Left lung (tissue), 14 donors: ENCODE measurements at places on chromosomes 6 and 20. TPM values are rescaled to one million over a fixed set of nuclear protein-coding genes. Genes with fewer than 3 reads are reported as not detected.

Gene EYA2
- total RNA-seq = 0.82 TPM

Gene HUS1B
- total RNA-seq = 0.41 TPM

Gene POM121L2
- total RNA-seq = not detected

DNA sequence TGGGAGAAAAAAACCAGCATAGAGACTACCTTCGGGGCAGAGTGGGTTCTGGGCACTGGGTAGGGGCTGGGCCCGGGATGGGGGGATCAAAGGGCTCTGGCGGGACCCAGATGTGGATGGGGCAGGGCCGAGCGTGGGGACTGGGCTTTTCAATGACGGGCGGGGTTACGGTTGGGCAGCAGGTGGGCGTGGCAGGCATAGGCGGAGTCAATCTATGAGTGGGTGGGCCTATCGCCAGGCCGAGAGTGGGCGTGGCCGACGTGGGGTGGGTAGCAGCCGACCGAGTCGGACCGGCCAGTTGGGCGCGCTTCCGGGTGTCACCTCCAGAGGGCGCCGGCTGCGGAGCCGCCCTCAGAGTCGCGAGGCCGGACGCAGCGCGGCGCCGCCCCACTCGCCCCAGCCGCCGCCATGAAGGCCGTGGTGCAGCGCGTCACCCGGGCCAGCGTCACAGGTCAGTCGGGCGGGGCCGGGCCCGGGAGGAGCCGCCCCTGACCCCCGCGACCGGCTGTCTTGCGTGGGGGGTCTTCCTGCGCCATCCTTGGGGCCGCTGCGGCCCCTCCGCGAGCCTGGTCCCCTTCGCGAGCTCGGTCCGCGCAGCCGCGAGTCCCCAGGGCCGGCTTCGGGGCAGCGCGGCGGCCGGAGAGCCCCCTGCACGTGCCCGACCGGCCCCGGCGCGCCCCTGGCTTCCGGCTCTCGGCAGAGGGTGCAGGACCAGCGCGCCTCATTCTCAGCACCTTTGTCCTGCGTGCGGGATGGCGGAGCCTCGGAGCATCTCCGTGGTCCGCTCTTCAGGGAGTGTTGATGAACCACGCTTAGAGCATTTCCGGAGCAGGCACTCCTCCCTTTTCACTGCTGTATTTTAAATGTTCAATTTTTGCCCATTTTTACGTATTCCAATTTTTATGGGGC is at the start of gene DTD1:
Gene DTD1 (plus strand): TSS at position 390 of the 909 bp plus-strand sequence. CDS start 19 bp downstream, at position 409.
- no peaks in the 10 kb centered on the region for H3K36me3 ChIP-seq
- peak within 1 kb of the TSS; percentile 82 for H3K4me3 ChIP-seq
- H3K4me1 ChIP-seq = peaks cover 10% of the 10 kb centered on the region
- no peaks in the 10 kb centered on the region for H3K27me3 ChIP-seq
- DNase-seq = peak; percentile 99

Gene TAF4
- total RNA-seq = 16.1 TPM

DNA sequence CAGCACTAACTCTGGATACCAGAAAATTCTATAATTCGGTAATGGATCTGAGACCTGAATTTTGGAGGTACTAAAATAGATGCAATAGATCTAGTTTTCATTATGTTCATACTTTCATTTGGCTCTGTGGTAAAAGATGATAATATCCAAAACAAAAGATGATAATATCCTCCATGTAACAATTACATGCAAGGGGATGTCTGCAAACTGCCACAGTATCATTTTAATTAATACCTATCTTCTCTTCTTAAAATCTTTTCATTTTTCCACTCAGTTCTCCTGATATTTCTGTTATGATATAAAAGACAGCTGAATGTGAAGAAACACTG is 15.6 kb downstream of the BTN2A1 start:
- peaks cover 50% of the 10 kb centered on the region for H3K4me1 ChIP-seq
- H3K4me3 ChIP-seq = peak overlapping the region; percentile 44
- DNase-seq = no peak

- H3K4me1 ChIP-seq = no peaks in the 10 kb centered on the region
- no peaks in the 10 kb centered on the region for H3K36me3 ChIP-seq
- no peak overlapping the region for H3K4me3 ChIP-seq
- no peaks in the 10 kb centered on the region for H3K27me3 ChIP-seq
Measured at GRCh38 chr6:63504777-63505384, 67.4 kb upstream of the LOC128125822 start.

Gene ARFGEF3
- total RNA-seq = 22.6 TPM

Gene BPIFB2
- total RNA-seq = not detected

Gene CST2
- 13.0 TPM for total RNA-seq

Gene MTFR2
- 1.6 TPM for total RNA-seq
